ENCODE measurements at places on chromosomes 7 and 10.

DNA sequence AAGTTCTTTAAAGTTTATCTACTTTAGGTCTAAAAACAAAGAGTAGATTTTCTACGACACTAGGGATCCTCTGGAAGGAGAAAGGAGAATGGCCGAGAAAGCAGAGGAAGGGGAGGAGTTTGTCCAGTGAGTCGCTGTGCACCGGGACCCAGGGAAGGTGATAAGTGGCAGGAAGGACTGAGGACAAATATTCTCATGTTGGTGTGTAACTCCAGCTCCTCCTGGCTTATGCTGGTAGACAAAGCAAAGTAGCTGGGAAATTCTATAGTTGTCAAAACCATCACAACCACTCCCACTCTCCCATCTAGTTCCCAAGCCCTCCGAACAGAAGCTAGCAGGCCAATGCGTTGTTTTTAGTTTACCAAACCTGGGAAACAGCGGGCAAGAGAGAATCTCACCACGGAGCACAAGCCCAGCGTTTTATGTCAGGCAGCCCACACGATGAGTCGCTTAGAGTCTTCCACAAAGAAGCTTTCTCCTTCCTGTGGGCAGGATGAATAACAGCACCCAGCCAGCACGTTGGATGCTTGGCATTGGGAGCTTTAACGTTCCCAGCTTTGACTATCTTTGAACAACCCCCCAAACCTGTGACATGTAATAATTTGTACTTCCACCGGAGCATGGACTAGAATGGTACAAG lies 32.9 kb upstream of the JCAD start:
- DNase-seq = no peak

- DNase-seq = no peak
Observed at GRCh38 chr10:52004342-52004949, 305.1 kb upstream of the CSTF2T start.

DNA sequence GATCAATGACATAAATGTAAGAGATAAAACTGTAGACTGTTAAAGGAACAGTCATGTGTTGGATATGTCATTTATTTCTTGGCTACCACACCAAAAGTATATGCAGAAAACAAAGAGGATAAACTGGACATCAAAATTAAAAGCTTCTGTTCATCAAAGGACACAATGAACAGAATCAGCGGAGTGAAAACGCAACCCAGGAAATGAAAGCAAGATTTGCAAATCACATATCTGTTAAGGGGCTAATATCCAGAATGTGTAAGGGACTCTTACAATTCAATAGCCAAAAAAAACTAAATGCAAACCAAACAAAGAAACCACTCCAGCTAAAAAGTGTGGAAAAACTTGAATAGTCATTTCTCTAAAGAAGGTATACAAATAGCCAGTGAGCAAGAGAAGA lies 164.3 kb downstream of the ZMYND11 start:
- no peak for DNase-seq

- no peak for DNase-seq
Observed at GRCh38 chr7:115086146-115086841, 164.4 kb downstream of the MDFIC start.

All from stimulated activated CD8-positive, alpha-beta memory T cell treated with anti-CD3 and anti-CD28 coated beads, Interleukin-4, amount 100 ng/mL, for 1 hour (primary cell).